ENCODE measurements at places on chromosomes 6 and 20.
A peak's percentile ranks its signal among the peaks of the same experiment; 100 is the strongest.

DNA sequence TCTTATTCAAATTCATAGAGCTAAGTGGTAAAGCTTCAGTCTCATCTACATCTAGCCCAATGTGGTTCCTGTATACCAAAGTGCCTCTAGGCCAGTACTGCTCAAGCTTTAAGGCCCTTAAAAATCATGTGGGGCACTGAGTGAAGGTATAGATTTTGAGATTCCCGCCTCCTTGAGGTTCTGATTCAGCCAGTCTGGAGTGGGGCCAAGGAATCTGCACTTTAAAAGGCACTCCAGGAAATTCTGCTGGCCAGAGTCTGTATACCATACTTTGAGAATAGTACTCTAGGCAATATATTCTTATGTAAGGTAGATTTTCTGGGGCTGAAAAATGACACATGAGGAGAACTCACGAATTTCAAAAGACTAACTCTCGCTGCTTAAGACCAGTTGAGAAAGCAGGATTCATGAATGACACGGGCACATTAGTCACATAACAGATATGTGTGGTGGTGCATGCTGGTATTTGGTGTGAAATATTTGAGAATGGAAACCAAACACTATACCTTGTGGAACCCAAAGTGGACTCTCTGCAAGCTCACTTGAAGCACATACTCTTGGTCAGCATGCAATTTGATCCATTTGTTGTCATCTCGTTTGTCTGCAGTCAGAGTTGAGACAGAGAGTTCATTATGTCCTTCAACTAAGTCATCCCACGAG is 47.6 kb upstream of the SIM1 start:
- DNase-seq: no peak

- no peak for DNase-seq
Measured at GRCh38 chr20:32786059-32786760, 24.0 kb downstream of the DNMT3B start.

- no peak for DNase-seq
Measured at GRCh38 chr6:31053873-31054272, 43.6 kb downstream of the MUC22 start.

DNA sequence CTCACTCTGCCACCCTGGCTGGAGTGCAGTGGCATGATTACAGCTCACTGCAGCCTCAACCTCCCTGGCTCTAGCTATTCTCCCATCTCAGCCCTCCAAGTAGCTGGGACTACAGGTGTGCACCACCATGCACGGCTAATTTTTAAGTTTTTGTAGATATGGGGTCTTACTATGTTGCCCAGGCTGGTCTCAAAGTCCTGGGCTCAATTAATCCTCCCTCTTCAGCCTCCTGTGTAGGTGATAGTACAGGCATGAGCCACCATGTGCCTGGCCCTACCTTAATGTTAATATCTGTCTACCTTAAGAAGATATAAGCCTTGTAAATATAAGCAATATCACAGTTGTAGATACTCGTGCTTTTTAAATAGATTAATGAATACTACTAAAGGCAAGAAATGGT is 16.7 kb downstream of the EEF1A1 start:
- no peak for DNase-seq

DNA sequence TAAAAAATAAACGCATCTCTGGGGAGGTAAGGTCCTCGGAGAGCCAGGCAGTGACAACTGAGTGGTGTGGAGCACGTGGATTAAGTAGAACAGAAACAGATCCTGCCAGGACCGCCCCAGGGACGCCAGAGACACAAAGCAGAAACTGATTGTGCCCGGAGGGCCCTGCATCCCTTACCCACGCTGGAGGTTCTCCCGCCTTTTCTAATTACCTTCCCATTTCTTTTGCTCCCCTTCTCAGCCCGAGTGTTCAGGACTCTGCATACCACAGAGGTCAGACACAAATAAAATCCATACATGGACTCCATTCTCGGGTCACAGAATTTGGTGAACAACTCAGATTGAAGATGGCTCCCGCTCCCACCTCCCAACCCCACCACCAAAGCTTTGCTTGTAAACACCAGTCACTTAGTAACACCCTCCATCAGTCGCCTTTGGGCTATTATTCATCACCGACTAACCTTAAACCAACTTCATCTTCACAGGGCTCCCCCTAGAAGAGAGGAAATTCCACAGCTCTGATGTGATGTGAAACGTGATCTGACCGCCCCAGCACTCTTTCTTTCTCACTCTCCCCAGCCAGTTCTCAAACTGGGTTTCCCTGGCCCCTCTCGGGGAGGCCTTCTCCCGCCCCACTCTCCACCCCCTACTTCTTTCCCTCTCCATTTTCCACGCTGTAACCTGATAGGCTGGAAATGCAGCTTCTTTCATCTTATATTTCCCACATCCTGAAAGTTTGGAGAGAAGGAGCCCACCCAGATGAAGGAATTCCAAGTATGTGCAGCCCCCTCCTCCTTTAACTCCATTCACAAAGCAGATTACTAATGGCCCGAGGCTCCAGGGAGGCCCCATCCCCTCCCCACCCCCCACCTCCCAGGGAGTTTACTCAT is 32.5 kb upstream of the PIM1 start:
- no peak for DNase-seq

DNA sequence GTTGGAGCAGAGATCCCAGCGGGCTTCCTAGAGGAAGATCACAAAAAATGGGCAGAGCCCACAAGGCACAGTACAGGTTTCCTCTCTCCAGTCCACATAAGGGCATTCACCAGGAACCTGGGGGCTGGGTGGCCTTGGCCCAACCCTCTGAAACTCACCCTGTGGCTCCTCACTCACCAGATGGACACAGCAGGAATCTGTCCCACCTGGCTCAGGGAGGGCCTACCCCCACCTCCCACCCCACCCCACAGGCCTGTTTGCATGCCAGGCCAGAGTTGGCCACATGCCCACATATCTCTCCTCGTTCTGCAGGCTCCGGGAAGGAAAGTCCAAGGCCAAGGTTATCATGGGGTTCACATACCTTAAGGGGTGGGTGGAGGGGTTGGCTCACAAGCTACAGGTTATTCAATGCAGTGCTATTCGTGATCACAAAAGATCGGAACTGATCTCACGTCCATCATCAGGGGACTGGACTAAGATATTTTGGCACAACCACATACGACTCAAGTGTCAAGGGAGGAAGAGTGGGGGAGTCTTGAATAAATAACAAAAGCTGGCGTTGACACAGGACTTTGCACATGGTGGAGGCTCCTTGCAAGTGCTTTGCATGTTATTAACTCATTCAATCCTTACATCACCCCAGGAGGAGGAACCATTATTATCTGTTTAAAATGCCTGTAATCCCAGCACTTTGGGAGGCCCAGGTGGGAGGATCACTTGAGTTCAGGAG is 13.0 kb downstream of the RIPOR3 start:
- DNase-seq: no peak

GRCh38 chr20:13865791-13866351 is 81.0 kb downstream of the NDUFAF5 start:
- no peak for DNase-seq

DNA sequence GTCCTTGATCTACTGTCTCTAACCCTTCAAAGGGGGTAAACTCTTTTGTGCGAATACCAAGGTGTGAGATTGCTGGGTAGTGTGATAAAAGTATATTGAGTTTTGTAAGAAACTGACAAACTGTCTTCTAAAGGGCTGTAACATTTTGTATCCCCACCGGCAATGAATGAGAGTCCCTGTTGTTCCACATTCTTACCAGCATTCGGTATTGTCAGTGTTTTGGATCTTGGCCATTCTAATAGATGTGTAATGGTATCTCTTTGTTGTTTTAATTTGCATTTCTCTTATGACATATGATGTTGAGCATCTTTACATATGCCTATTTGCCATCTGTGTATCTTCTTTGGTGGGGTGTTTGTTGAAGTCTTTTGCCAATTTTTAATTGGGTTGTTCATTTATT is 1090.7 kb downstream of the KIF16B start:
- no peak for DNase-seq

DNA sequence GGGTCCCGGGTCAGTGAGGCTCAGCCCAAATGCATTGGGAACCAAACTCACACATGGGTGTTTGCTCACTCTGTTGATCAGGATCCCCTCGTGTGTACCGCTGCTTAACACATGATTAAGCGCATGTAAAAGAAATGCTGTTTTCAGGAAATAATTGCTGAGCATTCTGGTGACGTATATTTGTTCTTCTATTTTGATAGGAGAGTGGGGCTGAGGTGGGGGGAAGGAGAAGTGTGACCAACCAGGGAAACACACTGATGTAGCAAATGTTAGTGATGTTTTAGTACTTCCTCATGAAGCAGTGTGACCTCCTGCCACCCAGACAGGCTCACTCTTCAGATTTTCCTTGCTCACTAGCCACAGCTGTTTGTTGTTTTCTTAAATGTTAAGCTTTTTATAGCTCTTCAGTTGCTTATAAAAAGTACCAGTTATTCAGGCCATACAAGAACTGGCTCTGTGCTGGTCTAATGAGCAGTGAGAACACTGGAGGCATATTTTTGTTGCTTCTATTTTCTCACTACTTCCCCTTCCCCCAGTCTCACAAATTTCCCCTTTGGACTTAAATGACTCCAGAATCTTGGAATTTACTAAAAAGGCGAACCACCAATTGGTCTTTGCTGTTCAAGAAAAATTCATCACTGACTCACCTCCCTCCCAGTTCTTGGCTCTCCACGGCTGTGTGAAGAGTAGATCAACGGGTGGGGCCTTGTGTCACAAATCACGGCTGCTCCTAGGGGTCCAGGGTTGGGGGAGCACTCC is 79.2 kb upstream of the BACH2 start:
- no peak for DNase-seq

- no peak for DNase-seq
Measured at GRCh38 chr20:1474817-1475603, 8.4 kb upstream of the NSFL1C start.

- no peak for DNase-seq
Measured at GRCh38 chr6:132410830-132411229, 9.6 kb upstream of the MOXD1 start.

DNA sequence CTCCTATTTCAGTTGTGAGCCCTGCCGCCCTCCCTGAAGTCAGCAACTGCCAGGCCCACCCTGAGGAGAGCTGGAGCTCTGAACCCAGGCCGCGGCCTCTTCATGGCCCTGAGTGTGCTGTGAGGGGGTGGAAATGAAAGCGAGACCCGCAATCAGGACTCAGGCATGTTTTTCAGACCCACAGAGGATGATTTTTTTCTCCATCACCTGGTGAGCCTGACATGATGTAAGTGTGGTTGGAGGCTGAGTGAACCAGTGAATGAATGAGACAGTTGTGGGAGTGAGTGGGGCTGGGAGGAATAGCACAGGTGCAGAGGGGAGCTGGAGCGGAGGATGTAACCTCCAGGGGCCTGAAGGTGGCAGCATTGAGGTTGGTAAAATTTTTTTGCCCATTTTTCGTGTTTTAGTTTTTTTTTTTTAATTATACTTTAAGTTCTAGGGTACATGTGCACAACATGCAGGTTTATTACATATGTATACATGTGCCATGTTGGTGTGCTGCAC is 18.3 kb downstream of the RAET1L start:
- peak; percentile 41 for DNase-seq

- DNase-seq: no peak
Measured at GRCh38 chr6:5634525-5634924, 372.2 kb downstream of the NRN1 start.

GRCh38 chr6:104312851-104313250 is 546.9 kb downstream of the HACE1 start:
- no peak for DNase-seq

Data from posterior vena cava (tissue), 2 donors.